A673 (cell line): ENCODE measurements at places on chromosomes 5 and 9. TPM values are rescaled to one million over a fixed set of nuclear protein-coding genes. Genes with fewer than 3 reads are reported as not detected.

SPATA6L gene
- 20.4 and 21.2 TPM in 2 replicates for total RNA-seq

SHISAL2B gene
- not detected in 2 replicates for total RNA-seq

IL5 gene
- total RNA-seq = not detected in 2 replicates

SLC36A2 gene
- not detected in 2 replicates for total RNA-seq

PDCD1LG2 gene
- 0.37 and 0.47 TPM in 2 replicates for total RNA-seq

DNA sequence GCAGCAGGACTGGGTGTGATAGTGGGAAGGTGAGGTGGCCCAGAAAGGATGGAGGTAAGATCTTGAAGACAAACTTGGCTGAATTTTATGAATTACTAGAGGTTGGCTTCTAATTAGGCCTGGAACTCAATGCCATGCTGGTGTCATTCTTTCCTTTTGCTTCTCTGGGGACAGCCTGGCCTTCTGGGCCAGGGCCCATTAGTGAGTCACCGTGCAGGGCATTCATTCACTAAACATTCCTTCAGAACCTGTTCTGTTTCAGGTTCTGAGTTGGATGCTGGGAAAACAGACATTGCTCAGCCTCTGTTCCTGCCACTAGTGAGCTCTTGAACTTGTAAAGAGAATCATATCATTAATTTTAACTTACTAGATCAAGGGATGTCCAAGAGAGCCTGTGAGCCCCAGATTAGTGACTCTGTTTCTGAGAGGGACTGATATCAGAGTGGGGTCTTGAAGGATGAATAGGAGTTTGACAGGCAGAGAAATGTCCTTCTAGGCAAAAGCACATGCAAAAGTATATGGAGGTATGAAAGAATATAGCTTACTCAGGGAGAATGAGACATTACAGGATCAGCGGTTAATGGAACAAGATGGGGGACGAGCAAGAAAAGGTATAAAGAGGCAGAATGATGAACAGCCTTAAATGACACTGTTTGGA is 66.5 kb downstream of the LHX2 start:
- no peaks in the 10 kb centered on the region for H3K4me1 ChIP-seq
- no peak overlapping the region for H3K27ac ChIP-seq
- no peak overlapping the region for H3K4me3 ChIP-seq
- no peaks in the 10 kb centered on the region for H3K36me3 ChIP-seq

- H3K27ac ChIP-seq = no peak within 1 kb of the TSS
- no peaks in the 10 kb centered on the region for H3K4me1 ChIP-seq
- peak within 1 kb of the TSS; percentile 72 for H3K4me3 ChIP-seq
- H3K27me3 ChIP-seq = no peaks in the 10 kb centered on the region
- no peaks in the 10 kb centered on the region for H3K36me3 ChIP-seq
Measured at GRCh38 chr9:133163504-133164172, at the start of gene GBGT1. GBGT1 (minus strand) TSS chr9:133163914; CDS start chr9:133162412, 1,502 bp downstream.

DNA sequence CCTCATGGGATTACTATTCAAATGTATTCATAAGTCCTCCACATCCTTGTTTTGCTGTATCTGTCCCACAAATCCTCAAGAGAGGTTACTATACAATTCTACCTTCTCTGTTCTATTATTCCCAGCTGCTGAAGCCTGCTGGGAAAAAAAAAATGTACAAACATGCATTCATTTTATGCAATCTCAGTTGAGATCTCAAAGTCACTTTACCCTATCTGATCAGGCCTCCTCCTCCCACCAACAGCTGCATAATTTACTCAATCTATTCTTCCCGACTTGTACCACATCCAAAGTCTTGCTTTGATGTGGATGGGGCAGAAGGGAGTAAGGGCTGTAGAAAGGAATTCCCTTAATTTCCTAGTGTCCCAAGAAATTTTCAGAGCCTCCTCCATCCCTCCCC is 28.6 kb downstream of the PSIP1 start:
- H3K27me3 ChIP-seq = no peaks in the 10 kb centered on the region
- no peaks in the 10 kb centered on the region for H3K4me1 ChIP-seq
- DNase-seq = no peak
- H3K36me3 ChIP-seq = peaks cover 16% of the 10 kb centered on the region

- H3K4me1 ChIP-seq = no peaks in the 10 kb centered on the region
- H3K27me3 ChIP-seq = peaks cover 8% of the 10 kb centered on the region
- no peak overlapping the region for H3K4me3 ChIP-seq
Measured at GRCh38 chr5:137190441-137190840, 308.7 kb downstream of the SPOCK1 start.

GRCh38 chr5:25964009-25964372 is 1074.4 kb downstream of the CDH9 start:
- DNase-seq = no peak
- no peaks in the 10 kb centered on the region for H3K4me1 ChIP-seq
- no peaks in the 10 kb centered on the region for H3K27me3 ChIP-seq
- no peak overlapping the region for H3K27ac ChIP-seq
